ENCODE measurements at places on chromosomes 7 and 10. TPM values are rescaled to one million over a fixed set of nuclear protein-coding genes. Genes with fewer than 3 reads are reported as not detected.

Gene GNAT3
- total RNA-seq = not detected

Gene AEBP1
- not detected for total RNA-seq

Gene HTR5A
- not detected for total RNA-seq

Gene SNCG
- 12.8 TPM for total RNA-seq

Gene OR2A5
- not detected for total RNA-seq

Gene GIMAP1
- total RNA-seq = not detected

Gene LDB1
- total RNA-seq = 24.3 TPM

Gene TLL2
- not detected for total RNA-seq

Gene CFAP70
- total RNA-seq = 0.12 TPM

Gene SFRP4
- total RNA-seq = 7.7 TPM
